ENCODE measurements at places on chromosomes 3 and 15. TPM values are rescaled to one million over a fixed set of nuclear protein-coding genes. Genes with fewer than 3 reads are reported as not detected.

DNA sequence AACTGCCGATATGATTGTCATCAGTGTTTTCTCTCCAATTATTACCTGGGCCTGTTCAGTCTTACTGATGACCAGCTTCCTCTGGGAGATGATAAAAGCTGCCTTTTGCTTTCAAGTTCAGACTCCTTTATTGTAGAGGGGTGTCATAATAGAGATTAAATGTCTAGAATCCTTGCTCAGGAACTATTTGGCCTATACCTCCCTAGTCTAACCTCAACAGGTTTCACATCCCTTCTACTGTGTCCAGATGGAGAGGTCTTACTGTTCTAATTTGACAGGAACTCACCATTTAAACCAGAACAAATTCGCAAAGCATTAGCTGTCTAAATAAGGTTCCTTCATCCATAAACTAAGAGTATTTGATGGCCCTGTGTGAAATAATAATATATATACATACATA, 88.0 kb downstream of the BCHE start:
- no peak for DNase-seq

The KLHDC8B gene
- 15.2 TPM for total RNA-seq

DNA sequence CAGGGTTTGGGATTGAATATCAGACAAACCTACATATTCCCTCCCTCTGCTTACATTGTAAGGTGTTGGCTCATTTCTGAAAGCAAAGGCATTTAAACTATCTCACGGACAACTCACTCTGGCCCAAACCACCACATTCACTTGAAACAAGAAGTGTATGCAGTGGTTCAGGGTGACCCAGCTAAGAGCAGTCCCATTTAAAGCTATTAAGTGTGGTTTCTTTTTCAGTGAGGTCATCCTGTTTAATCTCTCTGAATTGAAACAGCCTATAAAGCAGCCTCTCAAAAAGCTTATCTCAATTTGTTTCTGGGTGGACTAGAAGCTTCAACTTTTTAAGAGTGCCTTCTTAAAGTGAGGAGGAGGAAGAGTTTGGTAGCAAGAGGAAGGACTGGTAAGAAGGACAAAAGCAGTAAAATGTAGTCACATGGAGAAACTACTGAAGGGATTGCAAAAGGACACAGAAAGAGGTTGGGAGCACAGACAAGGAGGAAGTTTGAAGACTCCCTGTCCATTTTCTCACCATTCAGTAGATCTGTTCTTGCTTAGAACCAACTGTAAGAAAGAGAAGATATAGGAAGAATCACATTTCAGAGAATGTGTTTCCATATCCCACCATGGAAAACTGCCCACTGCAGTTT, 151.6 kb downstream of the TMCO5A start:
- DNase-seq, result no peak

The FHIT gene
- 10.1 TPM for total RNA-seq
